ENCODE measurements at places on chromosomes 6 and 20.

DNA sequence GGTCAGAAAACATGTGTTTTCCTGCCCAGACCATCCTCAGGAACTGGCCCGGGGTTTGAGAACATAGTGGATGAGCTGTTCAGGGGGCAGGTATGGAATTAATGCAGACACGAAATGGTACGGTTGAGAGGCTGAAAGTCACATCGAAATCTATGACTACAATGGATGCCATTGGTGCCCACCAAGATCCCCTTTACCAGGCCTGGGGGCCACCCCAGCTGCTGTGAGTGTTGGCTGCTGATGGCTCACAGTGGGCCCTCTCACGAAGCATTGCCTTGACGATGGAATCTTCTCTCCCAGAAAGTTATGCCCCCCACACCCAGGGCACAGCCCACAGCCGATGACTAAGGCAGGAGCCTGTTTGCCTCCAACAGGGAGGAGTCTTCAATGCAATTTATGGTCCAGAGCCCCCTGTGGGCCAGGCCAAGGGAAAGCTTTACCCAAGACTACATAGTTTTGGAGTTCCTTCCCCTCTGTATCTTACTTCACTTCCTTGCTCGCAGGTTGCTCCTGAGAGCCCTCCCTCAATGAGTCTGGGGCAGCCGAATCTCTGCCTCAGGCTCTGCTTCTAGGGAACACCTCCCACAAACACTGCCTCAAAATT, 92.6 kb downstream of the BFSP1 start:
- no peak for DNase-seq

DNA sequence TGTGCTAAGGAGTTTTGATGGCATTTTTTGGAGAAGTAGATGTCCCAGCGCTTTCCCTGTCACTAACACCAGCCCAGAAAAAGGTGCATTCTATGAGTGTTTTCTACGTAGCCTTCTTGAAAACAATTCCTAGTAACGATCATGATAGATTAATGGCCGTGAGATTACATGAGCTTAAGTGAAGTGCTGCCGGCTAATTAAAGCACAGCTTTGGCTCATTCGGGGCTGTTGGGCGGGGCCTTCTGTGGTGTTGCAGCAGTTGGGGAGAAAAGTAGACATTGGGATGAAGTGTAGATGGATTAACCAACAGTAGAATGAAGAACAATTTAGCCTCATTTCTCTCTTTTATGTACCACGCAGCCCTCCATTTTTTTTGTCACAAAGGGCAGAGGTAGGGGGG, 20.8 kb upstream of the TRAF3IP2 start:
- no peak for DNase-seq

GRCh38 chr6:146902846-146903245, 301.4 kb upstream of the STXBP5 start:
- no peak for DNase-seq

- DNase-seq, result no peak
Measured at GRCh38 chr6:3419624-3420272, 37.1 kb downstream of the SLC22A23 start.

- no peak for DNase-seq
Measured at GRCh38 chr6:127547215-127547614, 28.1 kb upstream of the MTCL3 start.

DNA sequence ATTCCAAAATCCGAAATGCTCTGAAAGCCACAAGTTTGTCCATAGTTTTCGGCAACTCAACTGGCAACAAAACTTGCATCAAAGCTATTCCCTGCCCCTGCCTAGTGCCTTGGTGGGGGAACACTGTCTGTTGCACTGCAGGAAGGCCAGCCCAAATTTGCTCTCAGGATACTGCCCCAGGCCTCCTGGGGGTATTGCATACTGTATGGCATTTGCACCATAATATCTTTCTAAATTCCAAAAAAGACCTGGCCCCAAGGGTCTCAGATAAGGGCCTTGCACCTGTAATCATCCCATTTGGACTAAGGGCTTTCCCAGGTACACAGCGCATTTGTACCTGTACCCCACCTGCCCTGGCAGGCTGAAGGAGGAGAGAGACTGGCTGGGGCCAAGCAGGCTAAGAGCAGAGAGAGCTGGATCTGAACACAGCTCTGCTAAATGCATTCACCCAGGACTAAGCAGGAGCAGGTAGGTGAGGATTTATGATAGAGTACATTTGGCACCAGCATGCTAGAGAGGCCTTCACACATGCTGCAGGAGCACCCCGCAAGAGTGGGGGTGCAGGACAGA, 4.0 kb upstream of the GRM4 start:
- DNase-seq, result no peak

GRCh38 chr6:64932486-64932885, 774.5 kb downstream of the EYS start:
- no peak for DNase-seq

- no peak for DNase-seq
Measured at GRCh38 chr6:156862711-156863110, 85.5 kb downstream of the ARID1B start.

DNA sequence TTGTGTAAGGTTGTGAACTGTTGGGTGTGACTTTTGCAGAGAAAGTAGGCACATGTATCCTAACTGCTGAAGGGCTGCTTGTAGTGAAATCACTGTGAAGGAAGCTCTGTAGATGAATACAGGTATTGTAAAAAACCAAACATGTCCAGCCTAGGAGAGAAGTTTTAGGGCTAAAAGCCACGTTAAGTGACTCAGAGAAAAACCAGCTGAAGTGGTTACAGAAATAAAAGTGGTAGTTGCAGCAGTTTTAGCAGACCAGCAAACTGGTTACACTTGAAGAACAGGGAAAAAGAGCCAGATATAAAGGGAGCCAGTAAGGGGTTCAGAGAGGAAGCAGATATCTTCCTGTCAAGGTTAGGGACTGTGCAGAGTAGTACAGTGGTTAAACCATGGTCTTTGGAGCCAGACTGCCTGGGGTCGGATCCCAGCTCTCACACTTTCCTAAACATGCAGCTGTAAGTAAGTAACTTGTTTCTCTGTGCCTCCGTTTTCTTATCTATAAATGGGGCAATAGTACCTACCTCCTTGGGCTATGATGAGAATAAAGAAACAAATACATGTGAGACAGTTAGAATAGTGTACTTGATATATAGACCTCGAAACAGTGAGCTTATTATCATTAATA, 33.8 kb upstream of the RNF8 start:
- no peak for DNase-seq

- DNase-seq, result no peak
Measured at GRCh38 chr6:143581835-143582480, 70.4 kb upstream of the FUCA2 start.

GRCh38 chr6:133817460-133818047, 71.4 kb upstream of the TCF21 start:
- no peak for DNase-seq

GRCh38 chr6:49052901-49053300, 410.2 kb downstream of the MMUT start:
- no peak for DNase-seq

DNA sequence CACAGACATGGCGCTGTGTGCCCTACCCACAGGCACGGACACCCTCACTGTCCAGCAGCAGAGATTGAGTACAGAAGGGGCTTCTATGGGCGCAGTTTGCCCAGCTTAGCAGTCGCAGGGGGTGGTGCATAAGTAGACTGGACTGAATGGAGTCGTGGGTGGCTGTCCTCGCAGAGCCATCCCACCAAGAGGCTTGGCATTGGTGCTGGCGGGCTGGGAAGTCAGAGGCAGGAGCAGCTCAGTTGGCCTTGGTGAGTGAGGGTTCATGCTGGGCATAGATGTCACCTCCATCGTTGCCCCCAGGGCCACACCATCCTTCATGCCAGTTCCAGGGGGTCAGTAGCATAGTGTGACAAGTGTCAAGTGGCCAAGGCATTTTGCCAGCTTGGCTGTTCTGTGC, 25.2 kb downstream of the SUMO4 start:
- no peak for DNase-seq

GRCh38 chr6:1461207-1461606, 71.8 kb downstream of the FOXF2 start:
- DNase-seq, result no peak

GRCh38 chr6:153150752-153151440, 19.8 kb upstream of the RGS17 start:
- no peak for DNase-seq

- no peak for DNase-seq
Measured at GRCh38 chr6:142570221-142570671, 268.4 kb downstream of the ADGRG6 start.

DNA sequence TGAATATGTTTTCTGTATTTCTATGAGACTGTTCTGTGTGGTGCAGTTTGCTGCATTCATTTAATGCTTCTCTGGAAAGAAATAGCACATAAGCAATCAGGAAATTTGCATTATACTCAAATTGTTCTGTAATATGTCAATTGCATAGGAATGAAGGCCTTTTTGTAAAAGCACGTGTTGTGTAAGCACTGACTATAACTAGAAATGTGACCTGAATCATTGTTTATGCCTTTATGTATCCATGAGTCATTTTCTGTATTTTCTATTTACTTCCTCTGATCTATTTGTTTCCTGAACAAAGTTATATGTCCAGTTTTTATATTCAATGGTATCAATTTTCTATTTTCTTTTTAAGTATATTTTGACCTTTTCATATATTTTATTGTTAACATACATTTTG, 1455.3 kb downstream of the GRIK2 start:
- DNase-seq, result no peak

- no peak for DNase-seq
Measured at GRCh38 chr6:135002974-135003703, 51.5 kb downstream of the HBS1L start.

DNA sequence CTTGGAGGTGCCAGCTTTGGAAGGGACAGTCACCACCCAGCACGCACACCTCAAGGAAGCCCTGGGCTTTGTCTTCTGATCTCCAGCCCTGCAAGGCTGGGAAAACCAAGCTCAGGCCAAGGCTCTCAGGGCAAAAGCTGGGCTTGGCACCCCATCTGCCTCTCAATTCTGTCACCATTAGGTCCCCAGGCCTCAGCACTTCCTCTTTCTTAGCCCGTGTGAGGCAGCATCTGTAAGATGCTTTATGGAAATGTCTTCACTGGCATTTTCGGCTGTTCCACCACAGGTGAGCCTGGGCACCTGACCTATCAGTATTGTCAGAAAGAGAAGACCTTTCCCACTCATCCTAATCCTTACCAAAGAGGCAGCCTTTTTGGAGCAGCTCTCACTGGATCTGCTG, 24.6 kb downstream of the GMEB2 start:
- no peak for DNase-seq

- DNase-seq, result no peak
Measured at GRCh38 chr6:138559143-138559542, 59.8 kb upstream of the NHSL1 start.

DNA sequence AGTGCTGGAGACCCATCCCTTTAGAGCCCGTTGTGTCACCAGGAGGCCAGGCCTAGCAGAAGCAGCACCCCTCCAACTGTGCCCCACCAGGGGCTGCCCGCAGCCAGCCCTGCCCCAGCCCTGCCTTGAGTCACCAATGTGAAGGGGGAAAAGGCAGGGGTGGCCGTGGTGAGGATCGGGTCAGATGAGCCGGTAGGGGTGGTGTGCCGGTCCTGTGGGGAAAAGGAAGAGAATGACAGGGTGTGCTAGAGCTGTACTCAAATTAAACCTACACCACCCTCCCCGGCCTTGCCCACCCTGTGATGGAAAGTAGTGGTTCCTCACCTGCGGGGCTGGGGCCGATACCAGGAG, 3.1 kb downstream of the SAPCD1 start:
- DNase-seq, result no peak

DNA sequence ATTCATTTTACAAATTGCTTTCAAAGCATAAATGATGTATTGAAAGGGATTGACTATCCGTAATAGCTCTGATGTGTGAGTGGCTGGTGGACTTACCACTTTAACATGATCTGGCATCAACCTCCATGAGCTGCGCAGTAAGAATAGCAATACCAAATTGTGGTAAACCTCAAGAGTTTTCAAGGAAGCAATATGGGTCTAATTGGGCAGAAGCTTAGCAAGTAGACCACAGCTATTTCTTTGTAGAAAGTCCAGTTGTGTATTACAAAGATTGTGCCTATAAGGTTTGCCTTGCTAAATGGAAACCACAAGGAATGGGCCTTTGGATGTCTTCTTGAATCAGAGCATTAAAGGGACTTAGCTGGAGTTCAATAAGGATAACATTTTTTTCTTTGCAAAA, 736.6 kb downstream of the KIF16B start:
- DNase-seq, result no peak

GRCh38 chr6:169429001-169429400, 175.4 kb upstream of the THBS2 start:
- DNase-seq, result no peak

GRCh38 chr6:10862361-10862760, 19.5 kb downstream of the GCM2 start:
- no peak for DNase-seq

- DNase-seq, result no peak
Measured at GRCh38 chr6:129852257-129852858, 8.8 kb downstream of the TMEM244 start.

DNA sequence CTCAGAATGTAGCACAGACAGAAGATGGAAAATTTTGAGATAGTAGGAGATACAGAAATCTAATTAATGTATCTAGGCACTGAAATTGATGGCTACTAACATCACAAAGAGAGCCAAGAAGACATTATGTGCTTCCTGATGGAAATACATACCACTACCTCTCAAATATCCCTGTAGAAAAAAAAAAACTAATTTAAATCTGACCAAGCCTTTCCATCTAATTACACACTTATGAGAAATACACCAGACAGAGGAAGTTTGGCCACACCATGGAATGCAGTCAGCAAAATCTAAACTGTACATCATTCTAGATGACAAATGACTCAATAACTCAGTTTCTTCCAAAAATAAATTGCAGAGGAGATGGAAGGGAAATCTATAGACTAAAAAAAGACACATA, 18.9 kb downstream of the VPS52 start:
- no peak for DNase-seq

GRCh38 chr6:17967668-17968518, 19.5 kb downstream of the KIF13A start:
- no peak for DNase-seq

GRCh38 chr20:5705827-5706226, 44.4 kb upstream of the SHLD1 start:
- DNase-seq, result no peak

DNA sequence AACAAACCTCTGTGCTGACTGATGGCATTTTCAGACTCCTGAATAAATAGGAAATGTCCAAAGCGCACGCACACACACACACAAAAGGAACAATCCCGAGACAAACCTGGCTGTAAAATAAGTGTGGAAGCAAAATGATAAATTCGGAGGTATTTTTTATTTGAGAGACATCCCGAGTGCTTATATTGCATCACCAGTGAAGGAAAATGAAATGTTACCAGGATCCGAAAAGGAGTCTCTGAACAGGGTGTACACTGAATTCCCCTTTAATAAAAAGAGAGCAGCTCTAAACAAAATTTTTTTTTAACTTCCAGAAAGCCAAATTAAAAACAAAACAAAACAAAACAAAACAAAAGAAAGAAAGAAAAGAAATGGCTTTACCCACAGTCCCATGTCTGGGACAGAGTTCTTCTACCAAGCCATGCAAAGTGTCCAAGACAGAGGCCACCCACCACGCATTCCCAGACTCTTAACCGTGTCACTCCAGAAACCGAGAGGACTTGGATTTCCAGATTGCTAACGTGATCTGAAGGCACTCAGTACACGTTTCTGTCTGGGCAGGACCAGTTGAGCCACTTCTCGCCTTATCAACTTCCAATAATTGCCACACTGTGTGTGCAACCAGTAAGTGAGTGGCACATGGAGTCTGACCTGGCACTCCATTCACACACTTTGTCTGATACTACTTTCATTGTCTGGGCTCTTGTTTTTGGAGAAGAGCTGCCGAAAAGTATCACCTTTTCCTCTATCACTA, 817 bp downstream of the ME1 start:
- DNase-seq, result no peak
